ENCODE measurements at places on chromosomes 5 and 9.

- peak; percentile 98 for DNase-seq
Measured at GRCh38 chr9:137200311-137201204, at the start of gene TPRN. TPRN (minus strand) TSS chr9:137200741; CDS start chr9:137200711, 30 bp downstream.

DNA sequence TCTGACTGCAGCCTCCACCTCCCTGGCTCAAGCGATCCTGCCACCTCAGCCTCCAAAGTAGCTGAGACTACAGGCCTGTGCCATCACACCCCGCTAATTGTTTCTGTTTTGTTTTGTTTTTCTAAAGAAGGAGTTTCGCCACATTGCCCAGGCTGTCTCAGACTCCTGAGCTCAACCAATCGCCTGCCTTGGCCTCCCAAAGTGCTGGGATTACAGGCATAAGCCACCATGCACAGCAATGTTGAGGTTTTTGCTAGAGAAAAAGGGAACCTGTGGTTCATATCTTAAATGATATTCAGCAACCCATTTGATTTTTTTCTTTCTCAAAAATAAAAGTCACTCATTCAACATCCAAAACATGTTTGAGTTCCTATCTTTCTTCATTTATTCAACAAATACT is 20.4 kb upstream of the DELE1 start:
- no peak for DNase-seq

- DNase-seq: no peak
Measured at GRCh38 chr5:170028124-170028523, 47.8 kb upstream of the INSYN2B start.

- DNase-seq: no peak
Measured at GRCh38 chr9:136773386-136774044, 9.2 kb upstream of the LCN15 start.
